Melanocyte of skin (primary cell): ENCODE measurements at places on chromosomes 1 and 21. TPM values are rescaled to one million over a fixed set of nuclear protein-coding genes. Genes with fewer than 3 reads are reported as not detected.

KRTAP7-1 gene
- total RNA-seq: 0.36 TPM in 1 of 2 replicates, not detected in the other

CDA gene
- total RNA-seq: not detected in 2 replicates

C4BPA gene
- not detected in 2 replicates for total RNA-seq

IL20 gene
- 0.34 TPM in 1 of 2 replicates, not detected in the other for total RNA-seq

ZC3H12A gene
- total RNA-seq: 3.6 and 15.8 TPM in 2 replicates

TRAF3IP3 gene
- total RNA-seq: not detected in 2 replicates

SYNC gene
- total RNA-seq: 30.6 and 35.3 TPM in 2 replicates

CELA2A gene
- total RNA-seq: not detected in 2 replicates
